ENCODE measurements at places on chromosomes 3 and 15. TPM values are rescaled to one million over a fixed set of nuclear protein-coding genes. Genes with fewer than 3 reads are reported as not detected.

Gene MYO1E
- 107 TPM for total RNA-seq

Gene ANKRD34C
- not detected for total RNA-seq

Gene HRH1
- total RNA-seq: 26.8 TPM

Gene IL17RD
- total RNA-seq: 0.86 TPM

Gene MEGF11
- total RNA-seq: not detected

Gene NME9
- not detected for total RNA-seq

Gene AGTR1
- 1.6 TPM for total RNA-seq

Gene FYTTD1
- total RNA-seq: 43.5 TPM
